ENCODE measurements at places on chromosomes 1 and 21.

GRCh38 chr1:21618561-21619374 lies 50.4 kb downstream of the RAP1GAP start:
- DNase-seq, result no peak

DNA sequence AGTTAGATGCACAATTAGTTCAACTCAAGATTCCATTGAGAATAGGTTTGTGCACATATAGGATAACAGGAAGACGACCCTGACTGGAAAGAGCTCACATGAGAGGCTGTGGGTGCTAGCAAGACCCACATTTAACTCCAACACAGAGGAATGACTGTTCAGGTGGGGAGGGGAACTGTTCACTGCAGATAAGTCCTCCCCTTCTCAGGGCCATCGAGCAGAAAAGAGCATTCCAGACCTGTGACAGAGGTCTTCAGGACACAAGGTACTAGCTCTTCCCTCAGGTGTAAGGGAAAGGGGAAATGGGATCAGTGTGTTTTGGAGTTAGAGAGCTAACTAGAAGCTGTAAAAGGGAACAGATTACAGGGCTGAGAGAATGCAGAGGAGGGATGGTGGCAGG lies 8.7 kb downstream of the PTGER3 start:
- no peak for DNase-seq

GRCh38 chr1:88645886-88646285 lies 38.2 kb upstream of the PKN2 start:
- DNase-seq, result no peak

DNA sequence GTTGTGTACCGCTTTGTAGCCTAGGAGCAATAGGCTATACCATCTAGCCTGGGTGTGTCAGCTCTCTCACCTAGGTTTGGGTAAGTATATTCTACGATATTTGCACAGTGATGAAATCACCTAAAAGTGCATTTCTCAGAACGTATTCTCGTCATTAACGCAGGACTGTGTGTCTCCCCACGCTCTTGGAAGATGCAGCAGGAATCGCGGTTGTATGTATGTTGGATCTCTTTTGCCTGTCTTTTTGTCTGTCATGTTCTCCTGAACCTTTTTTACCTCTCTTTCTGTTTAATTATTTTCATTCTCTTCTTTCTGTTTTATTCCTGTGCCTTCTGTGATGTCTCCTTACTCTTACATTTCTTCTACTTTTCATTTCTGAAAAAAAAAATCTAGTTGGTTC lies 140.5 kb upstream of the COL6A1 start:
- no peak for DNase-seq

DNA sequence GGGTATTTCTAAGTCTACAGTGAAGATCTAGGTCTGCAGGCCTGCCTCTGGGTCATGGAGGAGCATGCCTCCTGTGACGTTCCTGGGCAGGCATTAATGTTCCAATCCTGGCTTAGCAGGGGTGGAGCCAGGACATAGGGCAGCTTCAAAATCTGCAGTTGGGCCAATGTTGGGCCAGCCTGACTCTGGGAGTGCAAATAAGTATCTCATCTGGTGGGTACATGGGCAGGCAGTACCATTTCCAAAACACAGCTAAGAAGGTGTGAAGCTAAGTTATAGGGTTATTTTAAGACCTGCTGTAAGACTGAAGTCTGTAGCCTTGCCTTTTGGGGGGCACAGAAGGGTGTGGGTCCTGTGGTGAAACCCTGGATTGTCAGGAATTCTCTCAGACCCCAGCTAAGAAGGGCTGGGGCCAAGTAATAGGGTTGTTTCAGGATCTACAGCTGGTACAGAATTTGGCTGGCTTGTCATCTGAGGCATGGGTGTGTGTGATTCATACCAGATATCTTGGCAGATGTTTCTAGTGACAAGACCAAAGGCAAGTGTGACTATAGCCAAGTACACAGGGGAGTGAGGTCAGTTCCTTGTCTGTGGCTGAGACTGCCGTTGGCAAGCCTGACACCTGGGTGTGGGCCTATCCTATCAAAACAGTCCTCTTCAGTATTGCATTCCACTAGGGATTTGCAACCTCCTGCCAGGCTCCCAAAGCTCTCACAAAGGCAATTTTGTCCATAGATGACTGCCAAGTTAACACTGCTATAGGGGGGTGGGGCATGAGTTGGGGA lies 468.7 kb upstream of the B3GALT2 start:
- no peak for DNase-seq

GRCh38 chr1:171472183-171472647 lies 13.1 kb upstream of the PRRC2C start:
- no peak for DNase-seq

DNA sequence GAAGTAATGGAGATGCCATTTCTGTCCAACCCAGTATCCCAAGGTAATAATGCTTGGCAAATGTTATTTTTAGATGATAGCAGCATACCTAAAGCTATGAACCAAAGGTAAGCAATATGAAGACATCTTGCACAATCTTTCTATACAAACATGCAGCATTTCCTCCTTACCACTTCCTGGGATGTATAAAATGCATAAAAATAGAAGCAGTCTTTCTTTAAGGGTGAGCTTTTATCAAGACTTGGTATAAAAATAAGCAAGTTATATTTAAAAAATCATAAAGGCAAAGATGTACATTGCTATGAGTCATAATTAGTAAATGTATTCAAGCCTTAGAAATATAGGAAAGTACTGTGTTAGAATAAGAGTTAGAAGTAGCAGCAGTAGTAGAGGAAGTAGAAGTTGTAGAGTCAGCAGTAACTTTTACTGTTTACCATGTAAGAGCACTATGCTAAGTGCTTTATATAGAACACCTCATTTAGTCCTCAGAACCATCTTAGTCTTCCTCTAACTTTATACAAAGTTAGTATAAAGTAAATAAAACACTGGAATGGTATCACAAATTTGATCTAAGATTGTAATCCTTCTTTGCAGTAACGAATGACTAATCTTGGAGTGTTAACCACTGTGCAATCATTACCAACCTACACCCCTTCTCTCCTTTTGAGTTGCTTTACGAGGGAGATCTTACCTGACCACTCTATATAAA lies 371.3 kb downstream of the VAV3 start:
- no peak for DNase-seq

DNA sequence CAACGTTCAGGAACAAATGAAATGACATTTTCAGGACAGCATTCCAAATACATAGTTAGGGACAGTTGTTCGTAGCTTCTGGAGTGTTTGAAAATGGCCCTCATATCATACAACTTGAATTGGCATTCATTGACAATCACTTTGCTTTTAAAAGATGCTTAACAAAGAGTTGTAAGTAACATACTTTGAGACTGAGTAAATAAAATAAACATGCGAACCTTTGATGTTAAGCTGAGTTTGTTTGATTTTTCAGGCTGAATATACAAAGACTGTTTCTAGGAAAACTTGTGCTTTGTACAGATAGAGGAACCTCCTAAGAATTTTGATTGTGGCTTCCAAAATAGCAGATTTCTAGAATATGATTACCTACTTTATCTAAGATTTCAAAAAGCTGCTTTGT lies 45.3 kb downstream of the ITSN1 start:
- DNase-seq, result no peak

DNA sequence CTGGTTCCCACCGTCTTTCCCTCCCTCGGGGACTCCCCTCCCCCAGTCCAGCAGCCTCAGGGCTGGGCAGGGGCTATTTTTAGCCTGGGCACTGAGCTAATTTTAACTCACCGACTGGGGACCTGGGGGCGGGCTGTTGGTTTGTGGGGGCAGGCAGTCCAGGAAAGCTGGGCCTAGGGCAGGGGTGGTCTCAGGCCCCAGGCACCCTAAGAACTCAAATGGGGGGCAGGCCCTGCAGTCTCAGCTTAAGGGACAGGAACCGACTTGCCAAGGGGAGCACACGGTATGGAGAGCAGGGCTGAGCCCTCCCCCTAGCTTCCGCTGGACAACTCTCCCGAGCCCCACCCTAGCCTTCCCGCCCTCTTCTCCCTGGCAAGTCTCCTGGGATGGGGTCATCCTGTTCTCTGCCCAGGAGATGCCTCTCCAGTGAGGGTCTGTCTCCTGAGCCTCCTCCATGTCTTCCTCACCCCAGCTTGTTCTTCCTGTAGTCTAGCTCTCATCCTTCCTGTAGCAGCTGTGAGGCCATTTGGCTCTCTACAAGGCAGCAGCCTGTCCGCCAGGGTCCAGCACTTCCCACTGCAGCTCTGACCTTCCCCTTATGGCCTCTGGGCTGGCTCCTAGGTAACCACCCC lies 10.1 kb downstream of the MEF2D start:
- peak; percentile 64 for DNase-seq

- no peak for DNase-seq
Observed at GRCh38 chr21:14685568-14685967, 139.5 kb upstream of the SAMSN1 start.

GRCh38 chr1:178055779-178056471 lies 38.0 kb upstream of the RASAL2 start:
- no peak for DNase-seq

GRCh38 chr1:236119943-236120484 lies 22.3 kb upstream of the GPR137B start:
- no peak for DNase-seq

- no peak for DNase-seq
Observed at GRCh38 chr1:16900751-16901150, 5.0 kb downstream of the RNU1-2 start.

GRCh38 chr1:191498318-191498717 lies 659.9 kb upstream of the RGS18 start:
- DNase-seq, result no peak

DNA sequence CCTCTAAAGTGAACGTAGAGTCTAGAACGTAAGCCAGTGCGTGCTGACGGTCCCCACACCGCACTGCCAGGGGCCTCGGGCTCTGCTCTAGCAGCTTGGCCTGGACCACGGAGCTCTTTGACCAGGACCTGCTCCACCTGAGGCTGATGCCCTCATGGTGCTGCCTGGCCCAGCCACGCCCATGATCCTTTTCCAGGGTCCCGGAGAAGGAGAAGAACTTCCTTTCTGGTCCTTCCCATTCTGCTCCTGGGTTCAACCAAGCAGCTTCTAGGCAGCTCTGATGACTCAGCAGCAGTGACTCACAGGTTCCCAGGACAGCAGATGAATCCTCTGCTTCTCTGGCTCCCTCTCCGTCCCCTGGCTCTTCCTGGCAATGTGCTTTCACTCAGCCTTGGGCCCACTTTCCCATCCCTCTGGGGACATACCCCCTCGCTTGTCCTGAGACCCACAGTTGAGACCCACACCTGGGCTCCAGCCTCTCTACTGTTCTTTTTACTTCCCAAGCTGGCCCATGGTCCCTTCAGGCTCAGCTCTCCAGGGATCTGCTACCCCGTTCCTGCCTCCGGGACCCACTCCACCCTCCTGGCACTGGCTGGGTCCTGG lies 246.3 kb upstream of the RAB4A start:
- DNase-seq, result peak; percentile 94

DNA sequence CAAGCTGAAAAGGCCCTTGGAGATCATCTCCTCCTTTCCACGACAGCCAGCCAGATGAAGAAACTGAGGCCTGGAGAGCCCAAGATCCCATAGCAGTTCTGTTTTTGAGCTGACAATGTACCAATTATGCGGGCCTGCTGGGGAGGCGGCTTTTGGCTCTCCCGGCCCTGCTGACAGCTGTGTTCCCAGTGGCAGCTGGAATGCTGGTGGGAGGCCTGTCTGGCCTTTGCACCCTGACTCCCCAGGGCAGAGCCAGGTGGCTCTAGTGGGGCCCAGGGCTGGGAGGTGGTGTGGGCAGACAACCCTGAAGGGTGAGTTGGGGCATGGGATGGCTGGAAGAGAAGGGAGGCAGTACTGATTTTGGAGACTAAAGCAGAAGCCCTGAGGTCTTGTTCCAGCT lies 30.7 kb upstream of the WASF2 start:
- no peak for DNase-seq

- DNase-seq, result no peak
Observed at GRCh38 chr1:221643404-221644144, 98.3 kb downstream of the DUSP10 start.

GRCh38 chr1:11693024-11693590 lies 1.6 kb downstream of the DRAXIN start:
- DNase-seq, result peak; percentile 94

All from AG20443 (cell line).